ENCODE measurements at places on chromosomes 6 and 20. TPM values are rescaled to one million over a fixed set of nuclear protein-coding genes. Genes with fewer than 3 reads are reported as not detected.

GRCh38 chr6:46258249-46258648, 87.5 kb upstream of the ENPP5 start:
- H3K27ac ChIP-seq, result no peak overlapping the region
- no peaks in the 10 kb centered on the region for H3K27me3 ChIP-seq
- H3K4me3 ChIP-seq, result no peak overlapping the region
- peaks cover 66% of the 10 kb centered on the region for H3K4me1 ChIP-seq
- DNase-seq, result no peak
- H3K36me3 ChIP-seq, result no peaks in the 10 kb centered on the region

DNA sequence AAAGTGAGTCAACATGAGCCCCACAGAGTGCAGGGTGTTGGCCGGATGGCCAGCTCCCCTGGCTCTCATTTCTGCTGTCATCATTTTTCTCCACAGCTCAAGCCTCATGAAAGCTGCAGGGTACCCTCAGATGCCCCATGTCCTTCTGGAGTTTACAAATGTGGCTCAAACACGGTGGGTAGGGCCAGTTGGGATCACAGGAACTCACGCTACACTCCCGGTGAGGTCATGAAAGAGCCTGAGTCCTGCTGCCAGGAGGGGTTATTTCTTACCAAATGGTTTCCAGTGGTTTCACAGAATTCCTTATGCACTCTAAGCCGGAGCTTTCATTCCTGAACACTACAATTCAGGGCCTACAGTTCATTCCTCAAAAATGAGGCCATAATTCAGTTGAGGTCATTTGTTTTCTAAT, 78.7 kb downstream of the TMEM170B start:
- H3K36me3 ChIP-seq, result no peaks in the 10 kb centered on the region
- H3K27ac ChIP-seq, result no peak overlapping the region
- no peak for DNase-seq
- no peaks in the 10 kb centered on the region for H3K27me3 ChIP-seq
- no peak overlapping the region for H3K4me3 ChIP-seq
- H3K4me1 ChIP-seq, result no peaks in the 10 kb centered on the region

GRCh38 chr6:128663238-128663637, 142.8 kb upstream of the PTPRK start:
- no peaks in the 10 kb centered on the region for H3K27me3 ChIP-seq
- no peak overlapping the region for H3K27ac ChIP-seq
- H3K36me3 ChIP-seq, result no peaks in the 10 kb centered on the region

The AK9 gene
- 12.6 TPM for total RNA-seq

The TBP gene
- 8.6 TPM for total RNA-seq

- peaks cover 59% of the 10 kb centered on the region for H3K4me1 ChIP-seq
- H3K27ac ChIP-seq, result peak overlapping the region; percentile 97
- peak overlapping the region; percentile 90 for H3K4me3 ChIP-seq
- DNase-seq, result peak; percentile 77
- H3K27me3 ChIP-seq, result no peaks in the 10 kb centered on the region
These were observed 79.5 kb upstream of the MYL9 start for GRCh38 chr20:36461600-36462439.

DNA sequence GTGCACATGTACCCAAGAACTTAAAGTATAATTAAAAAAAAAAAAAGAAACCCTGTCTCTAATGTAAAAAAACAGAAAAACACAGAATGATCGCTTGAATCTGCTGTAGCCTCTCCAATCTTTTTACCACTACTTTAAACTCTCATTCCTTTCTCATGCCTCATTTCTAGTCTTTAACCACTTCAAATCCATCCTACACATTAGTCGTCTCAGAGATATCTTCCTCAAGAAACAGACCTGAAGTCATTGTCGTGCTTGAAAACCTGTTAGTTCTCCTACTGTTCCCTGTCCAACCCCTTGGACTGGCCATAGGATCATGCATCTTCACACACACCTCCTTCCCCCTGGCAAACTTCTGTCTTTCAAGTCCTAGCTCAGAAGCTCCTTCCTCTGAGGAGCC, 112.1 kb upstream of the BCLAF1 start:
- no peaks in the 10 kb centered on the region for H3K4me1 ChIP-seq
- H3K27ac ChIP-seq, result no peak overlapping the region
- H3K4me3 ChIP-seq, result no peak overlapping the region
- no peaks in the 10 kb centered on the region for H3K36me3 ChIP-seq

GRCh38 chr6:125445054-125445453, 143.3 kb upstream of the HDDC2 start:
- peaks cover 9% of the 10 kb centered on the region for H3K4me1 ChIP-seq
- H3K27me3 ChIP-seq, result no peaks in the 10 kb centered on the region
- H3K27ac ChIP-seq, result peak overlapping the region; percentile 73
- no peak for DNase-seq

The ENPP4 gene
- 21.9 TPM for total RNA-seq

DNA sequence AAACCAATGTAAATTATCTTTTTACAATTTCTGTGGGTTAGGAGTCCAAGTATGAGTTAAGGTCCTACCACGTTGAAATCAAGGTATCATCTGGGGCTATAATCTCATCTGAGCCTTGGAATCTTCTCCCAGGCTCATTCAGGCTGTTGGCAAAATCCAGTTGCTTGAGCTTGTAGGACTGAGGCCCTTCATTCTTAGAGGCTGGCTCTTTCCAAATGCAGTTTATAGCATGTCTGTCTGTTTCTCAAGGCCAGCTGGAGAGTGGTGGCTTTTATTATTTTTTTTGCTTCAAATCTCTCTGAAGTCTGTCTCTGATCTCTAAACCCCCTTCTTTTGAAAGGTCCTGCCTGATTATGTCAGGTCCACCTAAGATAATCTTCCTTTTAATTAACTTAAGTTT, 177.2 kb upstream of the ASCC3 start:
- no peaks in the 10 kb centered on the region for H3K27me3 ChIP-seq
- no peak for DNase-seq
- H3K4me3 ChIP-seq, result no peak overlapping the region
- no peaks in the 10 kb centered on the region for H3K4me1 ChIP-seq
- no peak overlapping the region for H3K27ac ChIP-seq
- H3K36me3 ChIP-seq, result no peaks in the 10 kb centered on the region

DNA sequence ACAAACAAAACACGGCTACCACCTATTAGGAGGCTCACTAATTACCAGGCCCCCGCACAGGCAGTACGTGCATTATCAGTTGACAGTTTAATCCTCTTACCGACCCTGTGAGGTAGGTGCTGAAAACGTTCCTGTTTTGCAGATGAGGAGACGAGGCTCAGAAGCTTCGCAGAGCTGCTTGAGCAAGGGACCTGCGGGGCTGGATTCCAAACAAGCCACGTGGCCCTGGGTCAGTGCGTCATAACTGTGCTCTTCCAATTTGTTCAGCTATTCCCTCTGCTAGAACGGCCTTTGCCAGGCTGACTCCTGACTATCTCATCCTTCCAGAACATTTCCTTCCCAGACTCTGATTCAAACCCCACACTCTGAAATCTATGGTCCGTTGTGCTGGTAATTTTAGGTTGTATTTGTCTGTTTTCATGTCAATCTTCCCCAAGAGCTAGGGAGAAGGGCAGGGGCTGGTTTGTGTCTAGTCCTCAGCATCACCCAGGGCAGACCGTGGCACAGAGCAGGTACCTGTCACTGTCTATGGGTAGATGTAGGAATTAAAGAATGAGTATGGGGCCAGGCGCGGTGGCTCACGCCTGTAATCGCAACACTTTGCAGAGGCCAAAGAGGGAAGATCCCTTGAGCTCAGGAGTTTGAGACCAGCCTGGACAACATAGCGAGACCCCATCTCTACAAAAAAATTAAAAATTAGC, 28.8 kb upstream of the TLDC2 start:
- peak; percentile 83 for DNase-seq
- H3K27ac ChIP-seq, result peak overlapping the region; percentile 92
- H3K4me1 ChIP-seq, result peaks cover 89% of the 10 kb centered on the region
- H3K4me3 ChIP-seq, result no peak overlapping the region
- H3K36me3 ChIP-seq, result no peaks in the 10 kb centered on the region

DNA sequence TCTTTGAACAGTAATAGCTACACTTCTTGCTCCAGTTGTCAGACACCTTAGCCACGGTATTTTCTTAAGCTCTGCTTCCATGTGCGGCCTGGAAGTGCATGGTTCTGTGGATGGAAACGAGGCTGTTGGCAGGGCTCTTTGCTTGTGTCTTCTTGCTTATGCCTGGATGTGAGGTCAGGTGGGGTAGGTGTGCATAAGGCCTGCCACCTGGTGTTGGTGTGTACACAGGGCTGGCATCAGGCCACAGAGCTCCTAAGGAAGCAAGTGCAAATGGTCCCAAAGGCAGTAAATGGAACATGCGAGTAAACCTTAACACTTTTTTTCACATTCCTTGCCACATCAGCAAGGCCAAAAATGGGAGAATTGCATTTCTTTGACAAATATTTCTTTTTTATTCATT, 158.1 kb upstream of the GMDS start:
- DNase-seq, result no peak
- no peaks in the 10 kb centered on the region for H3K4me1 ChIP-seq
- peaks cover 23% of the 10 kb centered on the region for H3K36me3 ChIP-seq
- no peak overlapping the region for H3K4me3 ChIP-seq

DNA sequence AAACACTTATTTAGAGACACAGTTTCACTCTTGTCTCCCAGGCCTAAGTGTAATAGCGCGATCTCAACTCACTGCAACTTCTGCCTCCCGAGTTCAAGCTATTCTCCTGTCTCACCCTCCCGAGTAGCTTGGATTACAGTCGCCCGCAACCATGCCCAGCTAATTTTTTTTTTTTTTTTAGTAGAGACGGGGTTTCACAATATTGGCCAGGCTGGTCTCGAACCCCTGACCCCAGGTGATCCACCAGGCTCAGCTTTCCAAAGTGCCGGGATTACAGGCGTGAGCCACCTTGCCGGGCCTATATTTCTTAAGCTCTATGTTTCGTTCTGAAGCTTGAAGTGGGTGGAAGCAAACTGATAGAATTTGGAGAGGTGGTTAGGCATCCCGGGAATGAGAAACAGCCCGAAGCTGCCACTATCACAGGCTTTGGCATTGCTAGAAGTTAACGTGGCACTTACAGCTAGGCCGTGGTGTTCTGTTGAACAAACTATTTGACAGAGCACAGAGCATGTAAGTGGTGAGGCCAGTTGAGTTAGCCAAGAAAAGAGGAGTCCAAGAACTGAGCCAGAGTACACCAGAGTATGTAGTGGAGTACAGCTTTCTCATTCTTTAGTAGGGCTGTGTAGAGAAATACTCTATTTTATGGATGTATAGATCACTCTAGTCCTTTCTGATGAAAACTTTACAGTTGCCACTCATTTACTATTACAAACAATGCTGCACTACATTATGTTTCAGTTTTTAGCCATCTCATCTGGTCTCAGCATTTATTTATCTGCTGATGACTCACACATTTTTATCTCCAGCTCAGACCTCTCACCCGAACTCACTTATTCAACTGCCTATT, 62.0 kb upstream of the HFE start:
- peak overlapping the region; percentile 93 for H3K27ac ChIP-seq
- peaks cover 49% of the 10 kb centered on the region for H3K4me1 ChIP-seq
- peak overlapping the region; percentile 73 for H3K4me3 ChIP-seq

DNA sequence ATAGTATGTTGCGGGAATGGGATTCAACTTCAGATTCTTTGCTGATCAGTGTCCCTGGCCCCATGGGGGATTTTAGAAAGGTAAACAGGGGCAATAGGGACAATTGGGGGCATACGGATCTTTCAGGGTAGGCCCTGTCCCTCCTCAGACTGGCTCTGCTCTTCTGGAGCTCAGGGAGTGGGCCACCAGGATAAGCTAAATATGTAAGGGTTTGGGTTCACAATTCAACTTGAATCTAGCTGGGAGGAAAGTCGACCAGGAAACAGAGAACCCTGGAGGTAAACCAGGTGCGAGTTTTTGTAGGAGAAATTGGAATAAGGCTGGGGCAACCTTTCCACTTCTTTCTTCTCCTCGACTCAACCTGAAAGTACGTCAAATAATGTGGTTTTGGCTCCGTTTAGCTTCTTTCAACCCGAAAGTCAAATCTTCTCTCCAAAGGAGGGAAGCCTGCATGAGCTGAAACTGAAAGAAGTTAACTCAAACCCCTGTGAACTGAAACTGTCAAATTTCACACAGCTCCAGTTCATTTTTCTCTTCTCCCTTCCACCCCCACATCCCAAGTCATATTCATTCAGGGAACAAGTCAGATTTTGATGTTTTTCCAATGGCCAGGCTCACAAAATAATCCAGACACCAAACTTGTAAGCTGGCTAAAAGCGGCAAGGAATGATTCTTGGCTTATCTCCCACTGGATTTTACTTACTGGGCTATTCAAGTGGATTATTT, 278.2 kb downstream of the CLIC5 start:
- H3K4me1 ChIP-seq, result peaks cover 5% of the 10 kb centered on the region
- no peak overlapping the region for H3K4me3 ChIP-seq
- no peaks in the 10 kb centered on the region for H3K36me3 ChIP-seq
- peaks cover 7% of the 10 kb centered on the region for H3K27me3 ChIP-seq

DNA sequence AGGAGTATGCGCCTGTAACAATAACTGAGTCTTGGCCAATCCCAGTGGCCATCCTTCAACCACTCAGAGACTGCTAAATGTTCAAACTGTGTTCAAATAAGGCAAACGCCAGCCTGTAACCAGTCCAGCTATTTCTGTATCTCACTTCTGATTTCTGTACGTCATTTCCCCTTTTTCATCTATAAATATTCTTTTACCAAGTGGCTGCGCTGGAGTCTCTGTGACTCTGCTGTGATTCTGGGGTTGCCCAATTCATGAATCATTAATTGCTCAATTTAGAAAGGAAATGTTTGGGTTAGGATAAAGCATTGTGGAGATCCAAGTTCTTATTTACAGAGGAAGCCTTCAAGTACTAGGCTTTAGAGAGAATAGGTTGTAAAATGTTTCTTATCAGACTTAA, 89.8 kb upstream of the UST start:
- H3K4me3 ChIP-seq, result no peak overlapping the region
- no peaks in the 10 kb centered on the region for H3K27me3 ChIP-seq
- no peaks in the 10 kb centered on the region for H3K4me1 ChIP-seq
- no peak overlapping the region for H3K27ac ChIP-seq

All from left ventricle myocardium inferior (tissue), 1 donor.